ENCODE measurements at places on chromosomes 1 and 21.

GRCh38 chr1:160752924-160753323 lies 13.9 kb downstream of the SLAMF7 start:
- DNase-seq, result no peak

GRCh38 chr1:165633614-165634013 lies 2.6 kb downstream of the MGST3 start:
- no peak for DNase-seq

DNA sequence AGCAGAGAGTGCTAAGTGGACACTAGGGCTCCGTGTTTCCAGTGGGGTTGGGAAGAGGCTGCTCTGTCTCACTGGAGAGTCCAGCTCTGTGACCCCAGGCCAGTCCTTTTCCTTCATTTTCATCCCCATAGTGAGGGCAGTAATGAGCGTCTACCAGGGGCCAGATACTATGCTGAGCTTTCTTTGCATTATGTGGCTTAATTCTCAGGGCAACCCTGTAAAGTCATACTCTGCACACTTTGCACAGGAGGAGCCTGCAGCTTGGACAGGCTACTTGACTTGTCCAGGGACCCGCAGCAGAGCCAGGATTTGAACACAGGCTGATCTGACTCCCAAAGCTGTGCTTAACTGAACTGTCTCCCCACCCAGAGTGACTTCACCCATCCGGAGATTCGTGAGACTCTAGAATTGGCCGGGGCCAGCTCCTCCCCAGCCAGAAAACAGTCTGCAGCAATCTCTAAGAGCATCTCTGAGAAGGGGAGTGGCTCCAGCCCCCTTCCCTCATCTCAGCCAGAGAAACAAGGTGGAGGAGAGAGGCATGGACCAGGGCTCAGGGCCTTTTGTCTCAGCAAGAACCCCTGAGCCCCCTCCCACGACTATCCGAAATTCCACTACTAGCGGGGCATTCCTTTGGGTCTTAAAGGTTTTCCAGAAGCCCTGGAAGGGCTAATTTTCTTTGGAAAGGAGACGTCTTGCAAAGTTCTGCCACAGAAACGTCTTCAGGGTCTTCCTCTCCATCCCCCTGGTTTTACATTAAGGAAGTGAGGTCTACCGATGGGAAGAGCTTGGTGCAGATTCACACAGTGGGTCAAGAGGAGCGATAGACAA lies 866 bp upstream of the FNDC5 start:
- DNase-seq, result no peak

GRCh38 chr1:176567190-176567794 lies 104.3 kb downstream of the PAPPA2 start:
- no peak for DNase-seq

GRCh38 chr1:205488074-205488723 lies 16.3 kb upstream of the CDK18 start:
- peak; percentile 87 for DNase-seq

- DNase-seq, result no peak
Observed at GRCh38 chr1:232521660-232522059, 108.3 kb downstream of the SIPA1L2 start.

DNA sequence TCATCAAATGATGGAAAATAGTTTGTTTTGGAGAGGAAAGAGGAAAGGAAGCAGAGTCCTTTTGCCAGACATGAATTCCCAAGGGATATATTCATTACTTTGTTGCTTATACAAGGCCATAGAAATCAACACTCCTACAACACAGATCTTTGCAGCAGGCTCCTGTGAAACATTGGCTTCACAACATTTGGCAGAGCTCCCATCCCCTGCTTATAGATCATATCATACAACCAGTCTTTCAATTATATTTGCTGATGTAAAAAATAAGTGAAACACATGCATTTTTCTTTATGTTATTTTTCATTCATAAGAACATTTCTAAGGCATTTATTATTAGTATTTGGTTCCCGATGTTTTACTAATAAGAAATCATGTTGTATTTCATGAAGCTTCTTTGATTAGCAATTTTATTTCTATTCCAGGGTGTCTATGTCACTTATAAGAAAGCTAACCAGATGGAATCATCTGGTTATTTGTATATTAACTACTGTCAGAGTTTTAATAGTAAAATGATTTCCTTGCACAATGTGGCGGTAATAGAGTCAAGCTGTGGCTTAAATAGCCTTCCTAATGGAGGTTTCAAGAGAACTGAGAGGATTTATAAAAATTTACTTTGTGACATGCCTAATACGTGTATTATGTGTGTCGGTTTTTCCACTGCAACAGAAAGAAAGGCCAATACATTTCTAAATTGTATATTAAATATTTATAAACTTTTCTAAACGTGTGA lies 470.3 kb upstream of the NCAM2 start:
- no peak for DNase-seq

DNA sequence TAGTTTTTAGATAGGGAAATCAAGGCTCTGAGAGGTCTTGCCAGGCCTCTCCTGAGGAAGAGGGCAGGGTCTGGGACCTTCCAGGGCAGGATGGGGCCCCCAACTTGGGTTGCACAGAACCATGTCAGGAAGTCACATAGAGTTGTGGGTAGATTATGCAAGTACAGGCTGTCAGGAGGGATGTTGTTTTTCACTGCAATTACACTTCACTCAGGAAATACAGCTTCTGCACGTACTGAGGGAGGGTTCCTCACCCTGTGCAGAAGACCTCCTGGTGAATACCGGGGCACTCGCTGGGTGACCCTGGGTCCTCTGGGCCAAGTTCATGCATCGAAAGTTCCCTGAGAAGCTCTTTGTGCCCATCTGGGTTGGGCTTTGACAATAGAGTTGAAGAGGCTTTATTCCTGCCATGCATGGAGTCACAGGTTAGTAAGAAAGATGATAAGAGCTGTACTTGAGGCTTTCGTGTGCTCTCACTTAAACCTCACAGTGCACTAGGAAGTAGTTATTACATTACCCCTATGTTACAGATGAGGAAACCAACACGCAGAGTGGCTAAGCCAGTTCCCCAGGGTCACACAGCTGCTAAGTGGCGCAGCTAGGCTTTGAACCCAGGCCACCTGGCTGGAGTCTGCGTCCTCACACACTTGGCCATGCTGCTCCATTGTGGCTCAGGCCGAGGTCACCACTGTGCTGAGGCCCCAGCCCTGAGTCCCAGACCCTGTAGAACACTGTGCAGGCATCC lies 16.2 kb upstream of the TNFRSF1B start:
- DNase-seq, result no peak

- DNase-seq, result no peak
Observed at GRCh38 chr1:158148468-158148867, 32.2 kb upstream of the CD1D start.

GRCh38 chr1:75067975-75068374 lies 66.2 kb upstream of the LHX8 start:
- DNase-seq, result no peak

DNA sequence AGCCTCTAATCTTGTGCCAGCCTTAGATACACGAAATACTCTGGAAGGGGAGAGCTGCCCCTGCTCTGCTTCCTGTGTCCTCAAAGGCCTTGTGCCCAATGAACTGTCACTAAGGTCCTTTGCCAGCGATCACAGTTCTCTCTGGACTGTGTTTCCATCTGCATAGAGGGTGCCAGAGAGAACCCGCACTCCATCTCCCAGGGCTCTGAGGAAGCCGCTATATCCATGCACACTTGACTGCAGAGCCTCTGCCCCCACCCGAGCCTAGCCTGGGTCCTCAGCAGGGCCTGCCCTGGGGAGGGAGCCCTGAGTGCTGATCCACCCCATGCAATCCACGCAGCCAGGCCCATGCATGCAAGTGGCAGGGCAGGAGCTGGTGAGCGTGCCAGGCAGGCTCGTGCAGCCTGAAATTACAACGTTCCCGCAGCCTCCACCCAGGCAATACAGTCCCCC lies 30.6 kb upstream of the KIF21B start:
- no peak for DNase-seq

DNA sequence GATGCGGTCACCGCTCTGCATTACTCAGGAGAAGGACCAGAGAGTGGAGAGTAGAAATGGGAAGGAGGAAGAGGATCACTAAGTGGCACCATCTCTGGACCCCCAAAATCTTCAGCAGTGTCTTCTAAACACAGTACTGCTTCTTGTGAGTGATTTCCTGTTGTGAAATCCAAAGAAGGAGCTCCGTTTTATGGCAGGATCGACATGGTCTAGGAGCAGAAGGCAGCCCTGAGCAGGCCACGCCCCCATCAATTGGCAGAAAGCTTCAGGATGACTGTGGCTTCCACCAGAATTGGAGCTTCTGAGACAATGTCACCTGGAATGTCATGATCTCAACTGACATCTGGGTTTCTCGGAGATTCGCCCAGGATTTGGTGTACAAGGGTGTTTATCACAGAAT lies 171.5 kb downstream of the ADSS2 start:
- DNase-seq, result no peak

GRCh38 chr1:178273707-178274410 lies 180.0 kb downstream of the RASAL2 start:
- no peak for DNase-seq

- no peak for DNase-seq
Observed at GRCh38 chr1:13751985-13752384, 52.0 kb downstream of the PRDM2 start.

DNA sequence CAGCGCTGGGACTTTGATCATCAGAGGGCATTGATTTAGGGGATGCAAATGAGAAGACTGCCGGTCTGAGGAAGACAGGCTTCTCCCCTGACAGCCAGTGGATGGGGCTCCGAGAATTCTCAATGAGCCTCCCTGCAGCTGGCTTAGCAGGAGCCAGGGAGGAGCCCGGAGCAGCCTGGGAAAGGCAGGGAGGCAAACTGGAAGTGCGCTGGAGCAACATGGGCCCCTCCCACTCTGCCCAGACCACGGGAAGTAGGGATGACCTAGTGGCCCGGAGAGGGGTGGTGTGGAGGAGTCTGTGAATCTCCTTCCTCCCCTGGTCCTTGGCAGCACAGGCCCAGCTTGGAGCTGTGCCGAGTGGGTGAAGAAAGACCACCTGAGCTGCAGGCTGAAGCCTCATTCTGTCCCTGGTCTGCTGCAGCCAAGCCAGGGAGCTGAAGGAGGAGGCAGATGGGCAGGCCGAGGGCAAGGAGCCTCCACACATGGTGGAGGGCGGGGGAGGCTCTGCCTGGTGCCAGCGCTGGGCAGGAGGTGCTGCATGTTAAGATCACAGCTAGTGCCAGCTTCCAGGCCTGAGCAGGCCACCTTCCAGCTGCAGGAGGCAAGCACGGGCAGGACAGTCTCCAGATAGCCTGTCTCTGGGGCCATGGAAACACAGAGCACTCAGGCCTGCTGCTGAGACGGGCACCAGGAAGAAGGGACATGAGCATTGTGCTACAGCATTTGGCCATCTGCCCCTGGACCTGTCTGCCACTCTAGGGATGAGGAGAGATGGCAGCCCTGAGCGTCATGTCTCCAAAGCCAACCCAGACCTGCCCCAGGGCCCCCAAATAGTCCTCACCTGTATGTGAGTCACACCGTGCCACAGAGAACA lies 12.2 kb upstream of the CLSTN1 start:
- peak; percentile 80 for DNase-seq

DNA sequence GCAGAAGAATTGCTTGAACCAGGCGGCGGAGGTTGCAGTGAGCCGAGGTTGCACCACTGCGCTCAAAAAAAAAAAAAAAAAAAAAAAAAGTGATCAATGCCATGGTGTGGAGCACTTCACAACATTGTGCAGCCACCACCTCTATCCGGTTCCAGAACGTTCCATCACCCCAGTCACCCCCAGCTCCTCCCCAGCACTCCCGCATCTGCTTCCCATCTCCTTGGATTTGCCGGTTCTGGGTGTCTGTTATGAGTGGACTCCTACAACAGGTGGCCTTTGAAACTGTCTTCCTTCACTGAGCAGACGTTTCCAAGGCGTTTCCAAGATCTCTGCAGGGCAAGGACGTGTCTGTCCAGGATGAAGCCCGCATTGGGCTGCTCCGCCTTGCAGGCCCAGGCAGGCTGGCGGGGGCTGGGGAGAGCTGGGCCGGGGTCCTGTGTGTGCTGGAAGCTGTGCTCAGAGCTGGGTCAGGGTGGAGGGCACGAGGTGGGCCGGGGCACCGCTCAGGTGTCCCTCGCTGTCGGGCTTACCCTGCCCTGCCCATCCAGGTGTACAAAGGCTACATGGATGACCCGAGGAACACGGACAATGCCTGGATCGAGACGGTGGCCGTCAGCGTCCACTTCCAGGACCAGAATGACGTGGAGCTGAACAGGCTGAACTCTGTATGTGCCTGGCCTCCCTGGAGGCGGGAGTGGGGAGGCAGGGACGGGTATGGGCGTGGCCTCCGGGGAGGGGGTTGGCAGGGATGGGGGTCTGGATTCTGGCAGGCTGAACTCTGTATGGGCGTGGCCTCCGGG lies 14.9 kb upstream of the LRRC3 start:
- DNase-seq, result peak; percentile 30

GRCh38 chr1:235069176-235069575 lies 59.5 kb downstream of the TOMM20 start:
- no peak for DNase-seq

DNA sequence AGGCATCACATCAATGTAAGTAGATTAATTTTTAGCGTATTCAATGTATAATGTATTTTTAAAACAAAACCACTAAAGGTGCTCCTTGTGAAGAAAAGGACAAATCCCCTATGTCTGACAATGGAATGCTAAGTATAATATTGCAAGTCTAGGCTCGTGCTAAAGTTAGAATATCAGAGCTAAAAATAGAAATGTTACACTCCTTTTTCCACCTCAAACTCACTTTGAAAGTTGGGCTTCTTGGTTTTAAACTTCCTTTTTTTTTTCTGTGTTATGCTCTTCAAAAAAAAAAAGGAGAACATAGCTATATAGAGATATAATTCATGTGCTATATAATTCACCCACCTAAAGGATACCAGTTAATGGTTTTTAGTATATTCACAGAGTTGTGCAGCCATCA lies 3.6 kb upstream of the SERBP1 start:
- DNase-seq, result no peak

- DNase-seq, result no peak
Observed at GRCh38 chr21:22476726-22477646, 1478.8 kb downstream of the NCAM2 start.

DNA sequence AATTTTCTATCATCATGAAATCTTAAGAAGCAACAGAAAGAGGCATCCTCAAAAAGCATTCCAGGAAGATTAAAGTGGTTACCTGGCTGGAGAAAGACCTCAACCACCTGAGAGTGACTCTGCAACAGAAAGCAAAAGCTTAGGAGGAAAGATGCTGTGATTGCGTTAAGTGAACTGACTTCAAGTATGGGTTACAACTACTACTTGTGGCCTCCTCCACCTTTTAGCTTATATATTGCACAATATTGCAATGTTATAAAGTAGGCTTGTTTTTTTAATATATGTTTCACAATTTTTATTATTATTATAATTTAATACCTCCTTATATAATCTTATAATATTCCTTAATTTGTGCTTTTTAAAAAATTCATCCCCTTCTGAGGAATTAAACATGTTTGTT lies 1407.5 kb downstream of the KCNT2 start:
- no peak for DNase-seq

- no peak for DNase-seq
Observed at GRCh38 chr1:195591917-195592672, 1016.1 kb downstream of the KCNT2 start.

DNA sequence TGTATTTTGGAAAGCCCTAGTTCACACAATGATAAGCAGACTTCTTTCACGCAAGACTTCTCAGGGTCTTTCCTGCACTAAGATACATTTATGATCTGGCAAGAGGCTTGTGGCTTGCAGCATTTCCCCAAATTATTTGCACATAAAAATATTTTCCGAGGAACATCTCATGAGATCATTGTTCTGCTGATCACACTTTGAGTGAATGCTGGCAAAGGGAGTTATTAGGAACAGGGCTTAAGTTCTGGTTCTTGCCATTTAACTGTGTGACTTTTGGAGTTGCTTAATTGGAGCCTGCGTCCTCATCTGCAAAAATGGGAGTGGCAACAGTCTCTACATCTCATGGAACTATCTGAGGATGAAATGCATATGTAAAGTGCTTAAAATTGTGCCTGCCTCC lies 50.2 kb downstream of the GADD45A start:
- DNase-seq, result no peak
